Right atrium auricular region (tissue), 2 donors: ENCODE measurements at places on chromosomes 16 and 17.

DNA sequence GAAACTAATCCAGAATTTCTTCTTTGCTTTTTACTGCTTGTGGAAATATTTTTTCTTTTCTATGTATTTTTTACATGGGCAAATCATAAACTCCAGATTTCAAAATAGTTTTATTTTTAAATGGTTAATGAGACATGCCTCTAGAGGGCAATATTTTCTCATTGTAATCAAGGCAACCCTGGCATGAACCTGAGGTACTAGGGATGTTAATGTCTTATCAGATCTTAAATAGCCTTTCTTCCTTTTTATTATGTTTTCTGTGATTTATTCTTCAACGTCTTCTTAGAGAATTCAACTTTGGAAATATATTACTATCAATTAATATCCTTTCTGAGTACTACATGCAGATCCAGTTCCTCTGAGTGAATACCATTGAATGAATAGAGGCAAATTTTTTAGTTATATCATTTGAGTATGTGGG, 324.7 kb downstream of the BCAS3 start:
- DNase-seq = no peak

DNA sequence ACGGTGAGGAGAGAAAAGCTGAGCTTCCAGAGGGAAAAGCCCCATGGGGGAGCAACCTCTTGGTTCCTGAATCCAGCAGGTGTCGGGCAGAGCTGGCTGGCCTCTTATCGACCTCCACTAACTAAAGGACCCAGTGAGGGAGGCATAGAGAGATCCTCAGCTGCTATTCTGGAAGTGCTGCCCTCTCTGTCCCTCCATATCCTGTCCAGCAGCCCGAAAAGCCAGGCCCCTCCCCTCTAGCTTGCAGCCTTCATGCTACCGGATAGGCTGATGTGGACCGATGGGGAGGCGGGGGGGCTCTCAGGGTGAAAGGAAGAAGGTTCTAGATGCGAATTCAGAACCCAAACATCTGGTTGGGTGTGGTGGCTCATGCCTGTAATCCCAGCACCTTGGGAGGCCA, 24.9 kb downstream of the MXRA7 start:
- no peak for DNase-seq

DNA sequence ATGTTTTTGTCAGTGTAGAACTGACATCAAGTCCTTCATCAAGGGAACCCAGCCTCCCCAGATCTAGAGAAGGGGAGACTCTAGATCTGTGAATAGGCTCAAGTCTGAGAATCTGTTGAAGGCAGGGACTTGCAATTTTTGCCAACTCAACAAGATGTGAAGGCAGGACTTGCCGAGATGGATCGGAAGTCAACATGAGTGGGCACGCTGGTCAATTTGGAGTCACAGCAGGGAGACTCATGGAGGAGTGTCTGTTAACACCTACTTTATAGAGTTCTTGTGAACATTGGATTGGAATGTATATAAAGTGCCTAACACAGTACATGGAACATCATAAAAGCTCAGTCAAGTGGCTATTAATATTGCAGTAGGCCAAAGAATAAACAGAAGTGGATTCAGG, 10.0 kb downstream of the ZNF689 start:
- DNase-seq = no peak

- DNase-seq = peak; percentile 59
These were observed 498 bp upstream of the CLEC10A start for GRCh38 chr17:7080456-7081041.

DNA sequence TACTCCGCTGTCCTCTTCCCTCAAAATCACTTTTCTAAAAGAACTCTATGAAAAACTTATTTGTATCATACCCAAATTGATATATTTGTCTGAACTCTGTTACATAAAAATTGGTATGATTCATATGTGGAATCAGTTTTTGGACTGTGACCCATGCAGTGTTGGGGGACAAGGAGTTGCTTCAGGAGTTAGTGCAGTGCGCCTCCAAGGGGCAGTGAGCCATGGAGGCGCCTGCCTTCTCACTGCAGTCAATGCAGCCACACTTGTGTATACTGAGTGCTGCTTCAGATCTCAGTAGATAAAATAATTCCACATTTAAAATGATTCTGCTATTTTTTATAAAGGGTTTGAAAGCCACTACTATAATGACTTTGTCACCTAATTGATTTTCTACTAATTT, 32.5 kb downstream of the DGKE start:
- no peak for DNase-seq

GRCh38 chr17:18371455-18371854, 6.1 kb upstream of the EVPLL start:
- no peak for DNase-seq

GRCh38 chr17:40326832-40327199, 17.8 kb downstream of the RARA start:
- no peak for DNase-seq

DNA sequence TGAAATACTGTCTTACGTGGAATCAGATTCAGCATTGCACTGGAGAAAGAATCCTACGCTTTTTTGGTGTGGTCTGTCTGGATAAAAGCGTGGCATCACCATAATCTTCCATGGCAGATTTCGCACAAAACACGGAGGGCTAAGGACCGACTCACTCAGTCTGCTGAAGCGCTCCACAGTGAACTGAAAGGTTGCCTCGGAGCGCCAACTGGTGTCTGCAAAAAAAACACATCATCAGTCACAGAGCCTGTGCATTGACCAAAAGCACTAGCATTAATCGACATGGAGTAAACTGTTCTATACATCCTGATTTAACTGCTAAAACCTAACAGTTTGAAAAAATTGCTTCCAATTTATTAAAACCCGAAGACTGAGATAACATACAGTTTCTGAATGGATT, 40.5 kb downstream of the USP7 start:
- DNase-seq = no peak

GRCh38 chr17:9897372-9897968, 7.6 kb downstream of the RCVRN start:
- DNase-seq = no peak

DNA sequence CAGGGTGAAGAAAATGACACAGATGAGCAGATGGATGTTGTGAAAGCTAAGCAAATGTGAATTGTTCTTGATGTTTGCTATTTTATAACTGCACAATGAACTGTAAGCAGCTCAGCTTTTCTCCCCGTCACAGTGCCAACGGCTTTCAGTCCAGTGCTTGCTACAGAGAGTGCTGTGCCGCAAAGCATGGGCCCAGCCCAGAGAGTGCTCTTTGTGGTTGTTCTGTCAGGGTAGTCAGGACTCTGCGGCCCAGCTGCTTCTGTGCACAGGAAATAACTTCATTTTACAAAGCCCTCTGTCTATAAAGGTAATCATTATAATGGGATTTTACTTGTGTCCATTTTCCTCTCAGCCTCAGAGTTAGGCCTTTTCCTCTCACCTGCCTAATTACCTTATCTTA, 39.1 kb downstream of the CDRT15 start:
- DNase-seq = no peak

- DNase-seq = peak; percentile 95
These were observed 18.5 kb upstream of the NAGLU start for GRCh38 chr17:42517516-42517915.

GRCh38 chr17:69551212-69552010, 136.9 kb downstream of the MAP2K6 start:
- DNase-seq = no peak

GRCh38 chr16:65125871-65126270, 4.0 kb upstream of the CDH11 start:
- DNase-seq = no peak

- DNase-seq = no peak
These were observed 4.4 kb downstream of the COPRS start for GRCh38 chr17:31854672-31855071.

- DNase-seq = no peak
These were observed 187.4 kb upstream of the IRX6 start for GRCh38 chr16:55136356-55137150.

DNA sequence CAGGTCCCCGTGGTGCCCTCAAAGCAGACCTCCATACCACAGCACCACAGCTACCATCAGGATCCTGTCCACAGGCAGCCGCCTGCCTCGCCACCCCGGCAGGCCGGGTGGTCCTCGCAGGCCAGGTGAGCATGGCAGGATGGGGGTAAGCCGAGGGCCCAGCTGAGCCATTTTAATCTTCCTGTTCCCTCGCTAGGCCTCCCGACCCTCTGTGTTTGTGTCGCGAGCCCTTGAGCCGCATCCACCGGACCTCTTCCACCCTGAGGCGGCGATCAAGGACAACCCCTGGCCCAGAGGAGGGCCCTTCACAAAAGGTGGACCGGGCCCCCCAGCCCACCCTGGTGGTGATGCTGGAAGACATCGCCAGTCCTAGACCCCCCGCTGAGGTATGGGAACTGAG, 2.0 kb downstream of the PRR14 start:
- no peak for DNase-seq

DNA sequence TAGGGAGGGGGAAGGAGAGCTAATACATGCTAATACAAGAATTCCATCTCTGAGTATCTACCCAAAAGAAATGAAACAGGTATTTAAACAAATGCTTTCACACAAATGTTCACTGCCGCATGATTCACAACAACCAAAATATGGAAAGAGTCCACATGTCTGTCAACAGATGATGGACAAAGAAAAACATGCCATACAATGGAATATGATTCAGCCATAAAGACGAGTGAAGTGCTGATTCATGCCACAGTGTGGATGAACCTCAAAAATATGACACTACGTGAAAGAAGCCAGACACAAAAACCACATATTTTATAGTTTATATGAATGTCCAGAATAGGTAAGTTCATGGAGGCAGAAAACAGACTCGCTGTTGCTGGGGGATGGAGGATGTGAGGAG, 321.4 kb downstream of the FOXL1 start:
- DNase-seq = no peak

DNA sequence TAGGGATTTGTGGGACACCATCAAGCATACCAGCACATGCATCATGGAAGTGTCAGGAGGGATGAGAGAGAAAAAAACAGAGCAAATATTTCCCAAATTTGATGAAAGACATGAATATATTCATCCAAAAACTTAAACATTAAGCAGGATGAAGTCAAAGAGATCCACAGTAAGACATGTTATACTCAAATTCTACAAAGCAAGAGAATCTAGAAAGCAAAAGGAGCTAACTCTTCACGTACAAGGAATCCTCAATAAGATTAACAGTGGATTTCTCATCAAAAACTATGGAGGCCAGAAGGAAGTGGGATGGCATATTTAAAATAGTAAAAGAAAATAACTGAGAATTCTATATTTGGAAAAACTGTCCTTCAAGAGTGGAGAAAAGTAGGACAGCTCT, 374.8 kb downstream of the ZFHX3 start:
- no peak for DNase-seq

DNA sequence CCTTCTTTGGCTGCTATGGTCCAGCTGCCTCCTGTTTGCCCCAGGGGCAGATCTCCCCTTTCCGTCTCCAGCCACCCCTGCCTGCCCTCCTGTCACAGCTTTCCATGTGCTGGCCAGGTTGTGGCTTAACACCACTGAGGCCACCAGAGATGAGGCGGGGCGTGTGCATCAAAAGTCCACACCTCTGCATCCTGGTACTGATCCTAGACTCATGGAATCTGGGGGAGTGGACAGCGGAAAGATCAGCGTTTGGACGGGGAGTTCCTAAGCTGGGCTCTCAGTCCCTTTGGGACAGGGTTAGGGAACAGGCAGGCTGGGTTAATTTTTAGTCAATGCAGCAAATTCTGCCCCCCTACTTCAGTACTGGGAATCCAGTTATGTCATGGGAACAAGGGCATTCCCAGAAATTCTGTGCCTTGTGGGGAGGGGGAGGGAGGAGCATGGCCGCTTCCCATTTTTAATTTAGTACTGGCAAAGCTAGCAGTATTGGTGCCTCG, 3.9 kb downstream of the IGFBP4 start:
- DNase-seq = no peak

- DNase-seq = no peak
These were observed 9.2 kb downstream of the RAB40C start for GRCh38 chr16:598823-599739.

GRCh38 chr17:73689596-73690275, 45.5 kb upstream of the SDK2 start:
- peak; percentile 57 for DNase-seq

DNA sequence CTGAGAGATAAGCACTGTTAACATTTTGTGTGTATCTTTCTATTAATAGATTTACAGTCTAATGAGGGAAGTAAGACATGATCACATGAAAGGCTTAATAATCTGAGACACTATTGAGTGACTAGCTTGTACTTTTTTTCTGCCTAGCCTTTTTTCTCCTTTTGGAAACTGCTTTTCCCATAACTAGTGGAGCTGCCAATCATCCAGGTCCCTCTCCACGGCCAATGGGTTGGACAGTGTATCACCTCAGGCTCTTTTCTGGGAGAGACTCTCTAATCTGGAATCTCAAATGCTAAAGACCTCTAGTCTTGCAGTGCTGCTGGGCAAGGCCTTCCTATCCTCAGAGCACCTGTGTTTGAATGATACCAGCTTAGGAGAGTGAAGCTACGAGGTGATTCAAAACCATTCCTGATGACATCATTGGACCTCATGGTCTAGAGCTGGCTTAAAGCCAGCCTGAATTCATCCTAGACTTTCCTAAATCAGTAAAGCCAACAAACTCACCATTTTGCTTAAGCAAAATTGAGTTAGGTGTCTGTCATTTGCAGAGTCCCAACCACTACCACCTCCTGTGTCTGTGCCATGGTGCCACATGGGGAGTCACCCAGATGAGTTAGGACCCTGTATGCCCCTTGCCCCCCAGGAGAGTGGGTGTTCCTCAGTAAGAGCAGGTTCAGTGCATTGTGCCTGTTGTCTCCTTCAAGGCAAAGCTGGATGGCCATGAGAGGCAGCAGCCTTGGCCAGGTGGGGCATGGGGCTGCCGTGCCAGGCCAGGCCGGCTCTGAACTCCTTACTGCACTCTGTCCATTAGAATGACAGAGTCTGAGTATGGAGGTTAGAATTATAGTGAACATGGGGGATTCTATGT, 62.9 kb downstream of the SPECC1 start:
- DNase-seq = no peak

- no peak for DNase-seq
These were observed 5.6 kb downstream of the NT5C start for GRCh38 chr17:75125984-75126383.

DNA sequence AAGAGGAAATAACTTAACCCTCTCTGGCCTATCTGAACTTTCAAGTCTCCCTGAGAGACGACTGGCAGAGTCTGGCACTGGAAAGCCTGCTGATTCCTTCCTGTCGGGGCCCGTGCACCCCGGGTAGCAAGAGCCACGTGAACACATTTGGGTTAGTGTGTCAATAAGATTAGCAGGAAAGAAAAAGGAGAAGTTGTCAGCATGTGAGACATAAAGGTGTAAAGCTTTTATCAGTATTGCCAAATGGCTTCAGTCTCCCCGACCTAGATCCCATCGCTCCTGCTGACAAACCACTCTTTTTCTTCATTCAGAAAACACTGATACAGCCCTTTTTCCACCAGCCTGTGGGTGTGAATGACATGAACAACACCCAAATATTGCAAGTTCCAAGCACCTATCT, 74.4 kb downstream of the CCT6B start:
- DNase-seq = no peak

DNA sequence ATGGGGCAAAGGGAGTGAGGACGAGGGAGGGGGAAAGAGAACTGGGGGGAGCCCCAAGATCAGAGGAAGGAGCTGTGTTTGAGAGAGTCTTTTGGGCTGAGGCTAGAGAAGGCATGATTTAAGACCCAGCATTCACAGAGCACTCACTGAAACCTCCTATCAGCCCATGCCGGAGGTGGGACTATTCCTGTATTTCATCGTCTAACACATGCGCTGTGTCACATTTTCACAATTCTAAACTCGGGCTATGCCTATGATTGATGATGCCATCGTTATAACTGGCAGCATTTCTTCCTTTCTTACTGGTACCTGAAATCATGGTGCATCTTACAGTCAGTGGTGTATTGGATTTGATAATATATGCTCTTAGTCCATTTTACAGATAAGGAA, 3.5 kb downstream of the FAM171A2 start:
- DNase-seq = no peak

- no peak for DNase-seq
These were observed 139.7 kb downstream of the AATF start for GRCh38 chr17:37088459-37088858.
